ENCODE measurements at places on chromosomes 11 and 22. TPM values are rescaled to one million over a fixed set of nuclear protein-coding genes. Genes with fewer than 3 reads are reported as not detected.

MOV10L1 gene
- 1.6 TPM for total RNA-seq

DNA sequence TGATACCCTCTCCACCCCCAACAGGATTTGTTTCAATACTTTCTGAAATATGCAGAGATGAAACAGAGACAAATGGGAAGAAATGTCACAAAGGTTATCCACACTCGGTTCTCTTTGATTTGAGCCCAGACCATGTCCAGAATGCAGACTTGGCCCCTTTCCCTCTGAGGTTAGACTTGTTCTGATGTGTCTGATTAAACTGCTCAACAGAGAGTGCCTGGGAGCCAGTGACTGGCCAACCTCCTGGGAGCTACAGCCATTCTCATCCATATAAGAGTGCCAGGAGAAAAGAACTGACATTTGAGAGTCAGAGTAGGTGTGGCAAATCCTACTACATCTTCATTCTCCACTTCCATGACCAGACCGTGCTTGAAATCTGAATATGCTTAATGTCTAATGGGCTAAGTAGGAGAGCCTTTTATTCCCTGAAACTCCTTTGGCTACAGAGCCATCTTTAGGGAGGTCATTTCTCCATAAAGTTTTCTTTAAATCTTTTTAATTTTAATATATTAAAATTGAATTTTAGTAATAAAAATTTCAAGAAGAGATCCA, 201.4 kb downstream of the BLID start:
- no peak for DNase-seq

DNA sequence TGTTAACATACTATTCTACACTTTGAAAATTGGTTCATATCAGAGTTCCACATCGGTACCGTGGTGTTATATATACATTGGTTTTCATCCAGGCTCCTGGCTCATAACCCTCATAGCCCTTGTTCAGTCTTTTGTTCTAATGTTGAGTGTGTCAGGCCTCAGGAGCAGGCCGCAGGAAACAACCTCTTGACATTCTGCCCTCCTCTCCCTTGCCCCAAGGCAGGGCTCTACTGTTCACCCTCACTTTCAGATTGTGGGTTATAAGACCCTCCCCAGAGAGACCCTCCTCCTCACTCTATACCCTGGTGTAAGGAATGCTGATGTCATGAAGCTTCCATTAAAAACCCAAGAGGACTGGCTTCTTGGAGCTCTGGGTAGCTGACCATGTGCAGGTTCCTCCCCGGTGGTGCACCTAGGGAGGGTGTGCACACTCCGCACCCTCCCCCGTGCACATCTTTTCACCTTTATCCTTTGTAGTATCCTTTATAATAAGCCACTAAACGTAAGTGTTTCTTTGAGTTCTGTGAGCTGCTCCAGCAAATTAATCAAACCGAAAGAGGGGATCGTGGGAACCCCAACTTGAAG, 12.1 kb downstream of the SSH3 start:
- no peak for DNase-seq

- no peak for DNase-seq
Observed at GRCh38 chr22:19410941-19411689, 20.4 kb downstream of the HIRA start.

GRCh38 chr11:67615728-67616430, 9.1 kb downstream of the NDUFV1 start:
- no peak for DNase-seq

GRCh38 chr11:24716403-24716802, 219.6 kb downstream of the LUZP2 start:
- DNase-seq = no peak
